ENCODE measurements at places on chromosomes 5 and 9. TPM values are rescaled to one million over a fixed set of nuclear protein-coding genes. Genes with fewer than 3 reads are reported as not detected.

Gene C5orf46
- total RNA-seq, result not detected

Gene TEX48
- total RNA-seq, result not detected

Gene COMMD10
- total RNA-seq, result 20.0 TPM

Gene IL9
- total RNA-seq, result not detected

Gene OTULINL
- 20.3 TPM for total RNA-seq

Gene IL17B
- total RNA-seq, result 0.32 TPM

Gene F2RL2
- total RNA-seq, result 82.9 TPM

- DNase-seq, result no peak
These were observed 23.6 kb downstream of the LHX2 start for GRCh38 chr9:124035001-124035650.

GRCh38 chr5:163261647-163262269 lies 175.6 kb upstream of the CCNG1 start:
- no peak for DNase-seq

DNA sequence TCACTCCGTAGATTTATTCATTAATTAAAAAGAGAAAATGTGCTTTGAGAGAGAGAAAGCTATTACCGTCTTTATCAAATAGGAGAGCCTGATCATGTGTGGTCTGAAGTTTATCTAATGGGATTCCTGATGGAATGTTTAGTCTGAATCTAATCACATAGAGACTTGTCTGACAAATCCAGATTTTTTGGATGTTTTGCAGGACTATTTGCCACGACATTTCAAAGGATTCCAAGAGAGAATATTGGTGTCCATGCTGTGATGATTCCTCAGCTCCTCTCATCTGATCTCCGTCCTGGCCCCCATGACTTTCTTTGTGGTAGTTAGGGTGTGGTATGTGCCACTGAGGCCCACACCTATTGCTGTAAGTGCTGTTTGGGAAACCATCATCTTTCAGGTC lies 20.1 kb upstream of the CDKN2B start:
- no peak for DNase-seq

- DNase-seq, result no peak
These were observed 2.6 kb downstream of the RAB24 start for GRCh38 chr5:177300951-177301350.

- no peak for DNase-seq
These were observed 50.0 kb upstream of the KLF4 start for GRCh38 chr9:107539427-107540163.

DNA sequence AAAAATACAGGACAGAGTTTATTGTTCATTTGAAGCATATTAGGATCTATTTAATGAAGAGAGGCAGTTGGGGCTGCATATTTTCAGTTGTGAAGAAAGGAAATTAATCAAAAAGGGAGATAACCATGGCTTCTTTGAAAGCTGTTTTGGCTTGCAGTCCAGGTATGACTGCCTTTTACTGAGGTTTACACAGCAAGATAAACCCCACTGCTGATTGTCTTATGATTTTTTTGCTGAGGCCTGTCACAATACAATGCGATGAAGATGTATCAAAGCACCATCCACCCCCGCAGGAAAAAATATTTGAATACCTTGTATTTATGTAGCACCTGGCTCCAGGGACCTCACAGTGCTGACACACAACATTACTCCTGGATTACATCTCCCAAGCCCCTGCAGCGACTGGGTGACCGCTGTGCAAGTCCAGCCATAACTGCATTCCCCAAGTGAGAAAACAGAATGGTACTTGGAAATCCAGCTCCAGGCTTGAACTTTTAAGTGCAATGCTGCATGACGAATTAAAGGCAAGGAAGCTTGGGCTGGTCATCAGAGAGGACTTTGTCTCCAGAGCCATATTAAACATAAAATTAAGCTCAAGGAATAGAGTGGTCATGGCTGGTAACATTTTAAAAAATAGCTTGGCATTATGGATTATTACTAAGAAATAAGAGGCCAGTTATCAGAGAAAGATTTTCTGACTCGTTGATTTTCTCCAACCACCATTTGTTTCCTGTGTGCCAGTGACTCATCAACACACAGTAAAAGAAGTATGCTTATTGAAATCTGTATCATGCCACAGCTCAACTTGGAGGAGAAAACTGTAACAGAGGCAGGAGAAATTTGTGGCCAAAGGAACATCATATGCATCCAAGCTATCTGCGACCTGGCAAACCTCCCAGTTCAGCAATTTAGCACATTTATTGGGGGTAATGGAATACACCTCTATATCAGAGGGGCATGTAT lies 374.2 kb downstream of the MAN2A1 start:
- DNase-seq, result no peak

GRCh38 chr5:50655810-50656205 lies 10.6 kb upstream of the PARP8 start:
- DNase-seq, result no peak

GRCh38 chr9:95606489-95607350 lies 89.9 kb upstream of the PTCH1 start:
- no peak for DNase-seq

DNA sequence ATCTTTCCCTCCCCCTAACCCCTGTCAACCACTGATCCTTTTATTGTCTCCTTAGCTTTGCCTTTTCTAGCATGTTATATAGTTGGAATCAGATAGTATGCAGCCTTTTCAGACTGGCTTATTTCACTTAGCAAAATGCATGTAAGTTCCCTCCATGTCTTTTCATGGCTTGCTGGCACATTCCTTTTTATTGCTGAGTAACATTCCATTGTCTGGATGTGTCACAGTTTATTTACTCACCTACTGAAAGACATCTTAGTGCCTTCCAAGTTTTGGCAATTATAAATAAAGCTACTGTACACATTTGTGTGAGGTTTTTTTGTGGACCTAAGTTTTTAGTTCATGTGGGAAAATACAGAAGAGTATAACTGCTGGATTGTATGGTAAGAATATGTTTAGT lies 230.1 kb downstream of the PBX3 start:
- DNase-seq, result peak; percentile 13

GRCh38 chr5:155936520-155937406 lies 390.2 kb upstream of the SGCD start:
- no peak for DNase-seq

DNA sequence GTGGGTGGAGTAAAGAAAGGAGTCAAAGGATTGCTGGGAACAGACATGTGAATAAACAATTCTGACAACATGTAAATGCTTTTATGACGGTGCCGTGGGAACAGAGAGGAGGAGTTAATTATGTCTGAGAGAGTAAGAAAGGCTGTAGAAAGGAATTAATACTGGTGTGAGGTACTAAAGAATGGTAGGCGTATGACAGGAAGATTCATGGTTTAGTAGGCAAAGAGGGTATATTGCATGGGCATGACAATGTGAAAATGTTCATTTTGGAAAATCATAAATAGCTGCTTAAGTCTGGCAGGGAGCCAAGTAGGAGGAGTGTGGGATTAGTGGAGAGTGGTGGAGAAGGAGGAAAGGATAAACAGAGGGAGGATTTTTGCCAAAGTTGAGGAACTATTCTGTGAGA lies 19.7 kb downstream of the NAA35 start:
- DNase-seq, result no peak

DNA sequence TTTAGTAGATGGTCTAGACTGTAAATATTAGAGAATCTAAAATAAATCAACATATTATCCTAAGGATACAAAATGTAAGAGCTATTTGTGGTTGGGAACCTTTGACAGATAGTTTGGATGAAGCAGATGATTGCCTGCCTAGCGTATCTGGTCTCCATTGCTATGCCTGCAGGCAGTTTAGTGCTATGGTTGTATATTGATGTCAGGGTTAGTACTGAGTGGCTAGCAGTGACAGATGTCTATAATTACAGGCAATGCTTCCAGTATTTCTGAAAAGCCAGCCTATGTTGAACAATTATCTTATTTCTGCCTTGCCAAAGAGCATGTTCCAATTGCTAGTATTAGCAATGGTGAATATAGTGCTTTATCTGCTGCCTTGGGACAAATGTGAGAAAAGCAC lies 151.3 kb upstream of the TLX3 start:
- DNase-seq, result no peak

- peak; percentile 60 for DNase-seq
These were observed 106.6 kb upstream of the TBCA start for GRCh38 chr5:77882670-77883257.

- DNase-seq, result no peak
These were observed 32.4 kb upstream of the SLC25A51 start for GRCh38 chr9:37936376-37936775.

DNA sequence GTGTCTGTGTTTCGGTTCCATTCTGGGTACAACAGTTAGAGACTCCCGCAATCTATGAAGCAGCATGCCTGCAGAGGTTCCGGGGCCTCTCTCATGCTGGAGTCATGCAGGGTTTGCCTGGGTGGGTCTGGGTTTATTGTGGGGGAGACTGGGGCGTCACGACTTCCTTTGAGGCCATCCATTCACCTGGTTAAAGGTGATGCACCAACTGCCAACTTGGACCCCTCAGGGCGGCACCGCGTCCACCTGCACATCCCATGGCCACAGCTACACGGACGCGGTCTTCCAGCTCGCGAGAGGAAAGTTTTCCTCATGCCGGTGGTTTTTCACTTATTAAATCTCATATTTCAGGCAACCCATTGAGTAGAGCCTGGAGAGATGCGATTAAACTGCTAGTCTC lies 30.9 kb upstream of the IRX4 start:
- DNase-seq, result no peak

DNA sequence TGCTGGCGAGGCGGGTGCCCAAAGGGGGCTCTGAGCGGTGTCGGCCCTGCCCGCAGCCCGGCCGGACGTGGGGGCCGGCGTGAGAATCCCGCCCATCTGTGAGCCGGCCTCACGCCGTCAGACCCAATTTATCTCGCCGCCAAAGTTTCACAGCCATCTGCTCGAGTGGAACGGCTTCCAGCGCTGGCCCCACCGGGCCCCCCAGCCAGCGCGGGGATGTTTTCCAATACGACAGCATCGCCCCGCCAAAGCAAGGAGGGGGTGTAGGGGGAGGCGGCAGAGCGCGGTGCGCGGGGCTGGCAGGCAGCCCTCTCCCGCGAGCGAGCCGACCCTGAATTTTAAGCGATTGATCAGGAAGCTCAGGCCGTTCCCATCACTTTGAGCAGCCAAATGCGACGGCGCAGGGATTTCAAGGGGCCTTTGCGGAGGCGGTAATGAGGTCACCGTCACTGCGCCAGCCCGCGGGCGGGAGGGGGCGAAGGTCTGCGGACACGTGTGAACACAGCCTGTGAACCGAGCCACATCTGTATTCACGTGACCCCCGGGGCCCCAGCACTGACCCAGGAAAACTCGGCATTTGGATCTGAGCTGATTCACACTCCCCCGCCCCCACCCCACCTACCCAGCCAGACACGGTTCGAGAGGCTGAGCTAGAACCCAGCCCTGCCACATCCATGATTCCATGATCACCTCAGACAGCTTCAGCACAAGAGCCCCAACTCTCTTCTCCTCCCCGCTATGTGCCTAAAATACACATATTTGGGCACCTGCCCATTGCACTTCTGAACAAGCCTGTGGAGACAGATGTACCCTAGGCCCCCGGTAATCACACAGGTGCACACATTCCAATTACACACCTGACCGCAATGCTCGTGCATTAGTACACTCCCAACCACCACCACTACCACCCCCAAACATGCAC lies 47.8 kb upstream of the PSD2 start:
- DNase-seq, result no peak

DNA sequence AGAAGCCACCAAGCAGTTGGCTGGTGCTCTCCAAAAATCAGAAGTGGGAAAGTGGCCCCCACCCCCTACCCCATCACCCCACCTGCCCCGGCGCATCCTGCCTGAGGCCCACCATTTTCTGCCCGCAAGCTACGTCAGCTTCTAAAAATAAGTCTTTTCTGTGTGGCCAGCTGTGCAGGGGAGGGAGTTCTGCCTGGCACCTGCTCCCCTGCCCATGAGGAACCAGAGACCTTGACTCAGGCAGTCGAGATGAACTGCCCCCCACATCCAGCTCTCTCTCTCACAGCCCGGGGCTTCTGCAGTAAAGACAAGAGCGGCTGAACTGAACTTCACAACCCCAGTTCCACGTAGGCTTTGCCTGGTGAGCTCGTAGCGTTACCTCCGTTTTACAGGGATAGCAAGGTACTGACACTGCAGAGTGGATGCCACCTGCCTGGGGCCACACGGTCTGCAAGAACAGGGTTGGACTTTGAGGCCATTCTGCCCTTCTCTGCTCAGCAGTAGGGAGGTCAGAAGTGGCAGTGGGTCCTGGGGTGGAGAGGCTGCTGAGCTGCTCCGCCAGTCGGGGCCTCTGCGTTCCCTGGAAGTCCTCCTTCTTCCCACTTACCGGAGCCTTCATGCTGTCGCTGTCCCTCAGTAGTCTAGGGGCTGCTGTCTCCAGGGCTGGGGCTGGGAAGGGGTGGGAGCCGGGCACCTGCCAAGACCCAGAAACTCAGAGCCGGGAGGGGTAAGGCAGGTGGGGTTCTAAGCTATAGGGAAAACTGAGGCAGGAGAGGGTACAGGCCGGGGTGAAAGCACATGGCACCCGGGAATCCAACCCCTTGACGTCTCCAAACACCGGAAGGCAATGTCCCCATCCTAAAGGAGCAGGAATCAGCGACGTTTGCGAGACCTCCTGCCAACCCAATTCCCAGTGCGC lies 781 bp downstream of the ST6GALNAC4 start:
- DNase-seq, result no peak

GRCh38 chr9:87590996-87591395 lies 93.3 kb downstream of the DAPK1 start:
- DNase-seq, result no peak

- no peak for DNase-seq
These were observed 116.0 kb downstream of the VAV2 start for GRCh38 chr9:133876144-133876543.

GRCh38 chr9:68905129-68905528 lies 108.8 kb downstream of the PRKACG start:
- no peak for DNase-seq

GRCh38 chr5:116157902-116158301 lies 73.1 kb downstream of the COMMD10 start:
- DNase-seq, result no peak

GRCh38 chr9:135066291-135066690 lies 21.2 kb upstream of the OLFM1 start:
- DNase-seq, result no peak
